D721Med (cell line): ENCODE measurements at places on chromosomes 3 and 15.

DNA sequence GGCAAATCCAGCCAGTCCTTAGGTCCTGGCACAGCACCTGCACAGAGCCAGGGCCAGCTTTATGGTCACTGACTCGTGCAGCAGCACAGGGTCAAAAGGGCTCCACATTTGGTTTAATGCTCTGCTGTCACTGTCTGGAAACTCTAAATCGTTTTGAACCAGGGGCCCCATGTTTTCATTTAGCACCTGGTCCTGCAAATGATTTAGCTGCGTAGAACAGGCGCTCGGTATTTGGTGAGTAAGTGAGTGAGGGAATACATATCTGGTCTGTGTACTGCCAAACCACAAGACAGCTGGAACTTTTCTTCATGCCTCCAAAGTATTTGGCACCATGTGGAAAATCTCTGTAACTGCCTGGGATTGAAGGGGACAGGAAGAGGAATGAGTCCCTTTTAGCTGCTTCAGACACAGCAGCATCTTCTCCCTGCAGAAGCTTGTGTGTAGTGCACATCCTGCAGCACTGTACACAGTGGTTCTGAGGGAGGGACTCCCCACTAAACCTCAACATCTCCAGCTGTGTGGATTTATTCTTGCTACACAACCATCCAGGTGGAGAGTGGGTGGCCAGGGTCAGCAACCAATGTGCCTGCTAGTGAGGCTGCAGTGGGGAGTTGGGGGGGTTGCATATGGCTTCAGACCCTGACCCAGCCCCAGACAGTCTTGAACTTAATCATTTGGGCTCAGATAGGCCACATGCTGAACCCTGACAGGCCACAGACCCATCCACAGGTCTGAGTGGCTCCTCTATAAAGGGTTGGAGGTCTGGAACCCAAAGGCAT is 1.1 kb downstream of the SH2D7 start:
- DNase-seq = no peak

DNA sequence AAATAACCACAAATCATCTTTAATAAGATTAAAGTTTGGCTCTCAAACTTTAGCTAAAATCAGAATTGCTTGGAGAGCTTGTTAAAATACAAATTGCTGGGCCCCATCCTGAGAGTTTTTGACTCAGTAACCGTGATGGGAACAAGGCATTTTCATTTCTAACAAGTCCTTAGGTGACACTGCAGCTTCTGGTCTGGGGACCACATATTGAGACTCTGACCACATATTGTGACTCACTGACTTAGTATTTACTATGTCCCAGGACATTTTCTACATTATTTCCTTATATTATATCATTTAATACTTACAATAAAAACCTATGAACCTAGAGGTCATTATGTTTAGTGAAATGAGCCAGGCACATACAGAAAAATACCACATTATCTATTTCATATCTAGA is 164.5 kb downstream of the ZMAT3 start:
- no peak for DNase-seq

GRCh38 chr15:74212494-74212893 is 9.9 kb upstream of the STRA6 start:
- no peak for DNase-seq

- DNase-seq = no peak
These were observed 795.0 kb downstream of the ROBO1 start for GRCh38 chr3:78972617-78973301.

GRCh38 chr3:133878518-133878917 is 17.2 kb downstream of the RAB6B start:
- DNase-seq = no peak

DNA sequence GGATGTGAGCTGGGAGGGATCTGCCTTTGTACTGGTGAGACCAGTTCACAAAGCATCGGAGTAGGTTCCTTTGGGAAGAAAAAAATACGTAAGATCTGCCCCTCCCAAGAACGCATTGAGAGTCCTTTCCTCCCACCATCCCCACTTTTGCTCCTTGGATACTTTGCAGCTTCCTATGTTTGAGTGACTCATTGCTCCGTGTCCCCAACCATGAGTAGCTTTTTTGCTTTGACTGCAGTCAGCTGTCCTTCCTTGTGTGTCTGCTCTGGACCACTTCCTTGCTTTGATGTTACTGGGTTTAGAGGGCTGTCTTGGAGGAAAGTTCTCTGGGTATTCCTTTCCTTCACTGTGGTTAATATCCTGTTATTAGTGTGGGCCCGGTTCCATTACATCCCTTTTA is 43.2 kb upstream of the PTPN23 start:
- no peak for DNase-seq
